Activated T-cell treated with anti-CD3 and anti-CD28 coated beads, Interleukin-2, amount 50 U/mL, for 48 hours (primary cell): ENCODE measurements at places on chromosomes 1 and 21.

DNA sequence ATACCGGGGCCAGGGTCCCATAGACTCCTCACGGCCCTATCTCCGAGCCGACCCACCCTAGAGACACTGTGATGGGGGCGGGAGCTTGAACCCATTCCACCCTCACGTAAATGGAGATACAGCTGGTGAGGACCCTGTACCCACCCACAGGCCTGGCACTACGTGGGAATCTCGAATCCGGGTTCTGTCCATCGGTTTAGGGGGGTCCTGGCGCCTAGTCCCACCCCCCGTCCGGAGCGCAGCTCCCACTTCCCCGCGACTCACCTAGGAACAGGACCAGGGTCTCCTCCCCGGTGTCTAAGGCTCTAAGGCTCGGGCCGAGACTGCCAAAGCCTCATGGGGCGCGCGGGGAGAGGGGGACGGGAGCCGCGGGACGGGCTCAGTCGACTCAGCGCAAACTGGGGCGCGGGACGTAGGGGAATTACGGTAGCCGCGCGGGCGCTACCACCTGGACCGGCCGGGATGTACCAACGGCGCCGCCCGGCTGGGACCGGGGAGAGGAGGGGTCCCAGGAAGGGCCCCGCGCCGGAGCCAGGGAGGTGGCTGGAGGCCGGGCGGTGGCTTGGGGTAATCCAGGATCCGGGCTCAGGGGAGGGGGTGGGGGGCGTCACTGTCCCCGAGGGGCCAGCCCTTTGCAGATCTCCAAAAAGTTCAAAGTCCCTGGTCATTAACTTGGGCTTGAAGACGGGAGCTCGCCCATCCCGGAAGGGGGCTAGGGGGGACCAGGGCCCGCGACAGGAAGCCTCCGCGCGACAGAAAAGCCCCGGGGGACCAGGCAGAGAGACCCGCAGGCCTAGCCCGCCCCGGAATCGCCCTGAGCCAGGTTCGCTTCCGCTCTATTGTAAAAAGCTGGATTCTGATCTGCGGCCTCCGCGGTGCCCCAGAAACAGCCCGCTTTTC, 1.0 kb downstream of the PLEKHG5 start:
- peak; percentile 81 for DNase-seq

DNA sequence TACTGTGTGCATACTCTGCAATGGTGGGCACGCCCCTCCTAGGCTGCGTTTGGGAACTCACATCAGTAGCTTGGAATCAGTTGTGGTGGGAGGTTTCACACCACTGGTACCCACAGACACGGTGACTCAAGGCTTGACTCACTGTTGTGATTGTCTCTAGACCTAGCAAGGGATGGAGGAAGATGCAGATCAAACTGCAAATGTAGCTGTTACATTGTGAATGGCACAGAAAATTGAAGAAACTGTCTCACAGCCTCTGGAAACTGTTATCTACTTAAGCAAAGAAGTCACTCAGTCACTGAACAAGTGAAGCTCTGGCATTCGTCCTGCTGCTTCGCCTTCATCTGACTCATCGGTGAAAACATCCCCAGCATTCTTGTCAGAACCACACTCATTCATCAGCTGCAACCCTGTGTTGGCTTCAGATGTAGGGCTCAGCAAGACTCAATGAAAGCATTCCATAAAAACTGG, 59.5 kb downstream of the POFUT2 start:
- peak; percentile 85 for DNase-seq

DNA sequence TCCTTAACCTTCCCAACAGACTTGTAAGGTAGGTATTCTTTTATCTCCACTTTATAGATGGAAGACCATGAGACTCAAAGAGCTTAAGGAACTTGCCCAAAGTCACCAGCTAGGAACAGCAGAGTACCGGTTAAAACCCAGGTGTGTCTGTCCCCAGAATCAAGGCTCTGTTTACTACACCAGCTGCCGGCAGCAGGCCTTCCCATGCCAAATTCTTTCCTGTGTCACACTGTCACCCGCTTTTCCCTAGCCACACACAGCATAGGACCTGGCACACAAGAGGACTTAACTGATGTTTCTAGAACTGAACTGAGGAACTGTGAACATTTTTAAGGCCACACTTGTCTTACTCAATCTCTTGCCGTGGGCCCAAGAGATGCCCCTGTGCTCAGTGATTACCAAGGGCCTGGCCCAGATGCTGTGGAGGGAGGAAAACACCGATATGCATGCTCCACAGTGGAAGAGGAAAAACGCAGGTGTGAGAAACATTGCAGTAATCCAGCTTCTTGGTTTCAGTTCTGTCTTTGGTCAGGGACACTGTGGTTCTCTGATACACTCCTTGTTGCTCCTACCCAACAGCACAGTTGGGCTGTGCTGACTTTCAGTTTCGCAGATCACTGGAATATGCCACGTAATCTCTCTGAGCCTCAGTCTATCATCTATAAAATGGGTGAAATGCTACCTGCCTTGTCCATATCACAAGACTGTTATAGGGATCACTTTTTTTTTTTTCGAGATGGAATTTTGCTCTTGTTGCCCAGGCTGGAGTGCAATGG, 13.9 kb upstream of the LY9 start:
- no peak for DNase-seq

GRCh38 chr1:8090241-8090702, 64.2 kb upstream of the ERRFI1 start:
- no peak for DNase-seq

GRCh38 chr1:62265956-62266935, 53.0 kb downstream of the KANK4 start:
- DNase-seq = no peak

DNA sequence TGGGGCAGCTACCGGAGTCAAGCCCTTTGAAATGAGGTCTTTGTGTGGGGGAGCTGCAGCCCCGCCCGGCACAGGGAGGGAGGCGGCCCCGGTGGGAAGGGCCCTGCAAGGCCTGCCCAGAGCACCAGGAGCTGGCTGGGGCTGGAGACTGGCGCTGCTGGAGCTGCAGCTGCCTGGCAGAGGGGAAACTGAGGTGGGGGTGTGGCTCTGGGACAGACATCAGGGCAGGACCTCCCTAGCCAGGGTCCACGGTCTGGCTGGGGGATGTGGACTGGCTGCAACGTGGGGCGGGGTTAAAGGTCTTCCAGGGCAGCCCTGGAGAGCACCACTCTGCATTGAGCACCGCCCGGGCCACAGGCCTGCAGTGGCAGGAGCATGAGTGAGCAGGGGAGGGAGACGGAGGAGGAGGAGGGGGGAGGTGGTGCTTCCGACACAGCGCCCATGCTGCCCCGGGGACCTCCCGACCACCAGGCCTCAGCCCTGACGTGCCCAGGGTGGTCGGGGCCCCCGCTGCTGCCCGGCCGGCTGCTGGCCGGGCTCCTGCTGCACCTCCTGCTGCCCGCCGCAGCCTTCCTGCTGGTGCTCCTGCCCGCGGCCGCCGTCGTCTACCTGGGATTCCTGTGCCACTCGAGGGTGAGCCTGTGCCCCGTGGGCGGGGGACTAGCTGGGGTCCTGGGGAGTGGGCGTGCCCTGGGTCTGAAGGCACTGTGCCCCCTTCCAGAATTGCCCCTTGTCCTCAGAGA, 4.8 kb upstream of the ANKRD65 start:
- DNase-seq = no peak

- no peak for DNase-seq
Measured at GRCh38 chr1:18941221-18942141, 15.0 kb downstream of the IFFO2 start.

- DNase-seq = peak; percentile 38
Measured at GRCh38 chr21:32726839-32727686, 750 bp downstream of the SYNJ1 start.

- no peak for DNase-seq
Measured at GRCh38 chr1:107434361-107434693, 293.5 kb downstream of the NTNG1 start.

- DNase-seq = no peak
Measured at GRCh38 chr1:54940042-54940441, 40.4 kb upstream of the TMEM61 start.

GRCh38 chr1:225602590-225603206, 50.2 kb downstream of the ENAH start:
- DNase-seq = no peak

GRCh38 chr1:230836793-230837192, 31.5 kb downstream of the C1orf198 start:
- no peak for DNase-seq

- no peak for DNase-seq
Measured at GRCh38 chr1:125065092-125065820, 3880.5 kb downstream of the SRGAP2C start.

DNA sequence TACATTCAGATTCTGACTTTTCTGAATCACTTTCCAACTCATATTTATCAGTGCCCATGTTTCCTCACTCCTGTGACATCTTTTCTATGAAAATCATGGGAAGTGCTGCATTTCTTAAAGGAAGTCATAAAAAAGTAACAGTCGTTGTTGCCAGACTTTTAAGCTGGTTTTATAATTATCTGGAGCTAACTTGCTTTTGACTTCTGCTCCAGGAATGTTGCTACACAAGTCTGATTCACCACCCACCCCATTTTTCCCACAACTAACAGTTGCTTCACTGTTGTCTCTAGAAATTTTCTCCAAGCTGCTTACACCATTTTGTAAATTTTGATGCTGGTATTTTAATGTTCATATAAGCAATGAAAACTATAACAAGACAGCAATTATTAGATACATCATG, 12.2 kb downstream of the FCRLB start:
- DNase-seq = no peak

DNA sequence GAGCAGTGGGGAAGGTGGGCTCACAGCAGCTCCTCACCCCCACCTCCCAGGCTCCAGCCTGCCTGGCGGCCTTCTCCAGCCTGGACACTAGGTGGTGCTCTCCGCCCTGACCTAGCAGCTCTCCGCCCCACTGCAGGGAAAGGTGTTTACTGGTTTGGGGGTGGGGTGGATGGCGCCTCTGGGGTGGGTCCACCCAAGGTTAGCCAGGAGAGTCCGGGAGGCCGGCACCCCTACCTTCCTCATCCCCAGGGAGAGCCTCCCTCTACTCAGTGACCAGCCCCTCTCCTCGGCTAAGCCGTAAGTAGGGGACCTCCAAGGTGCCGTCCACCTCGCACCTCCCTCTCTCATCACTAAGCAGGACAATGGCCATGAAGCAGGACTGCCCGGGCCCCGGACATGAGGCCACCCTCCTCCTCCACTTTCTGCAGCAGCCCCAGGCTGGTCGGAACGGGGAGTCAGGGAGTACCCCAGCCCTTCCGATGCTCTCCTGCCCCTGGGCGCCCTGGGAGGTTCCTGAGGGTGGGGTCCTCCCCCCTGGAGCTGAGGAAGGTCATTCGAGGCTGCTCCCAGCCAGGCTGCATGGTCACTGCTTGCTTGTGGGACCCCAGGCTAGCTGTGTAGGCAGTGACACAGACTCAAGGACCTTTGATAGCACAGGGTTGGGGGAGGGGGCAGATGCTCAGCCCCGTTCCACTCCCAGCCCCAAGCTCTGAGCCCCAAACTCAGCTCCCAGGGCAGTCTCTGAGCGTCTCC, 101.4 kb upstream of the VAMP3 start:
- peak; percentile 67 for DNase-seq

DNA sequence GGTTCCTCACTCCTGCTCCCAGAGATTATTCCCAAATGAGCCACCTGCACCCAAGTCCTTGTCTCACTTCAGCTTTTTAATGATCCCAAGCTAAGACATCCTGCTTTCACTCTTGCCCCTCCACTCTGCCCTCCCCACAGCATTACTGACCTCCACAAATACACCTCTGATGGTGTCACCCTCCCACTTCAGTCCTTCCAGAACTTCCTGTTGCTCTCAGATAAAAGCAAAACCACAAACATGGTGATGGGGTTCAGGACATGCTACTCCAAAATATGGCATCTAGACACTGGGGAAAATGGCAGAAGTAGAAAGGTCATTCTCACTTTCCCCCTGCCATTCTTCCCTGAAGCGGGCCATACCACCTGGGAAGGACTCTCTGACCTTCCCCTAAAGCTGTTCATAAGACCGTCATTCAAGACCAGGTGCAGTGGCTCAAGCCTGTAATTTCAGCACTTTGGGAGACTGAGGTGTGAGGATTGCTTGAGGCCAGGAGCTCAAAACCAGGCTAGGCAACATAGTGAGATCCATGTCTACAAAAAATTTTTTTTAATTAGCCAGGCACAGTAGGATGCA, 65.8 kb upstream of the KLHDC7A start:
- no peak for DNase-seq

GRCh38 chr21:17612023-17612564, 607 bp downstream of the BTG3 start:
- DNase-seq = peak; percentile 59

GRCh38 chr1:214662223-214662785, 59.3 kb downstream of the CENPF start:
- DNase-seq = no peak

GRCh38 chr21:41507521-41508414, at the start of gene TMPRSS2:
TMPRSS2 (minus strand) TSS chr21:41508158; CDS start chr21:41498133, 10,025 bp downstream.
- no peak for DNase-seq

GRCh38 chr1:220748936-220749335, 814 bp downstream of the MTARC2 start:
- DNase-seq = no peak

GRCh38 chr1:239197871-239198270, 188.5 kb upstream of the CHRM3 start:
- no peak for DNase-seq

- DNase-seq = no peak
Measured at GRCh38 chr1:61424382-61424781, 300.6 kb downstream of the TM2D1 start.

DNA sequence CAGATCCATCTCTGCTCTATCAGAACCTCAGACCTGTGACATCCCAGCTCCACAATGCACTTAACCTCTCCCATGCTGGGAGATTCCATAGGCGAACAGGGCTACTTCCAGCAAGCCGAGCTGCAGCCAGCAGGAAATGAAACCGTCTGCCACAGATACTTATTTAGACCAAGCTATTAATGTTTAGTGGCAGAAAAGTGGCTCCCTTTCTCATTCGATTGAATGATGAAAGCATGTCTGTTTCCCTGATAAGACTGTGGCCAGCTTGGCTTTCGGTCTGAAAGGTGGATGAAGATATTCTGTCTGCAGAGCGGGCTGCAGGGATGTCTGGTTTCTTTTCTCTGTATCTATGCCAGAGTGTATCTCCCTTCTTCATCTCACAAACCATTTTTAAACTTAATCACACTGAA, 146.4 kb downstream of the GREM2 start:
- DNase-seq = no peak

- no peak for DNase-seq
Measured at GRCh38 chr1:184596950-184597645, 157.6 kb downstream of the EDEM3 start.

GRCh38 chr21:36661511-36662309, 37.2 kb upstream of the SIM2 start:
- no peak for DNase-seq

- DNase-seq = no peak
Measured at GRCh38 chr1:218616681-218617080, 271.5 kb downstream of the TGFB2 start.
